Stimulated activated CD4-positive, alpha-beta T cell treated with anti-CD3 and anti-CD28 coated beads, Interleukin-4, amount 100 ng/mL, for 4 hours (primary cell): ENCODE measurements at places on chromosomes 12 and 14.

GRCh38 chr14:50864946-50865345, 6.9 kb upstream of the ABHD12B start:
- no peak for DNase-seq

DNA sequence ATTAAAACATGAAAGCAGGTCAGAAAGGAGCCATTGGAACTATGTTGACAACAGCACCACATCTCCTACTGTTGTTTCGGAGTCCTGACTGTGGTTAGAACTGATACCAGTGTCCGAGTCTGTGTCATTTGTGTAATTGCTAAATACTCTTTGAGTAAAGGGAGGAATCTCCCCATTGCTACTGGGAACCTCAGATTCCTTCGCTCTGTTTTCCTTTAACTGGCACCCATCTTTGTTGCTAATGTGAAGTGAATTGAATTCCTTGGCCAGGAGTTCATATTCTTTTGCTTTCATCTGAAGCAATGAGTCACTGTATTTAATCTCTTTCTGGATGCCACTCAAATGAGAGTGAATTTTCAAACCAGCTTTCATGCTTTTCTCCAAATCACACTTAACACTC, 31.5 kb downstream of the RASSF9 start:
- no peak for DNase-seq

DNA sequence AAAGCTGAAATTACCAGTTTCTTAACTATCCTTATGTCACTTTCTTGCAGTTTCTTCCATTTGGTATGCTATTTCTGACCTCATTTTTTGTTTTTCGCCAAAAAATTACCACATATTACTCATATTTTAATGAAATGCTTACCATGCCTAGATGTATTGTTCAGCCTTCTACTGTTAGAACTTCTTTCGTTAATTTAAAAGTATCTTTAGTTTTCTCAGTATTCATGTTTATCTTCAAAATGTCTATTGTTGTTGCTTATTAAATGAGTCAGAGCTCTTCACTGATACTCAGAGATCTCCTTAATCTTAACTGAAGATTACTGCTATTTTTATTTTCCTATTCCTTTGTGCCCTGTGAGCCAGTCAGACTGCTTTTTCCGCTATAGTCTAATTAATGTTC, 20.5 kb downstream of the RAP1B start:
- DNase-seq: no peak

DNA sequence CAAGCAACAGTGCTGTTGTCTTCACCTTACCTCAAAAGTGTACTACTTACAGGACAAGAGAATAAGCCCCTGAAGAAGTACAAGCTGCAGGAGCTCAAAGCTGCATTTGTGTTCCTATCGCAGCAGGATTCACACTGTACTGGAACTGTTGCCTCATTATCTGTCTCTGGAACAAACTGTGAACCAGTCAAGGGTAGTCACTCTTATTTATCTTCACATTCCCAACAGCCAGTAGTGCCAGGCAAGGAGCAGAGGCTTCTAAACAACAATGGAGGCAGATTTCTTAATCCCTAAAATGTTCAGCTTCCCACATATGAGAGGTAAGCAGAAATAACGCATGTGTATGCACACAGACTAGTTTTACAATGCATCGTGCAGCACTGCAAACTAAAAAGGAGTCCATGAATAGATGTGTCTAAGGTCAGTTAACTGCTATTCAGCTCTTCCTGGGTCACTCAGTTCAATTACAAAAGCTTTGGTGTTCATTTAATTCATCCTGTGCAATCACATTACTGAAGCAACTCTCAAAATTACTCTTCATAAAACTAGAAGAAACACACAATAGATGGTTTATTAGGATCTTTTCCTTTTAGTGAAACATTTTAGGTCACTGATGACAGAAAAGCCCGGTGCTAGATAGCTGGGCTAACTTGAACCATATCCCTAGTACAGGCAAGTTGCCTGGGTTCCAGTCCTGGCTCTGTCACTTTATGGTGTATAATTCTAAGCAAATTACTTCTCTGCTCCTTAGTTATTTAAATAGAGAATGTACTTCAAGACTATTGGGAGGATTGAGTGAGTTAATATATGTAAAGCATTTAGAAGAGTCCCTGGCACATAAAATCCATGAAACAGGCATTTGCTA, 2.7 kb downstream of the APPL2 start:
- DNase-seq: no peak

- no peak for DNase-seq
These were observed 21.1 kb downstream of the PPP1CC start for GRCh38 chr12:110721570-110721969.

DNA sequence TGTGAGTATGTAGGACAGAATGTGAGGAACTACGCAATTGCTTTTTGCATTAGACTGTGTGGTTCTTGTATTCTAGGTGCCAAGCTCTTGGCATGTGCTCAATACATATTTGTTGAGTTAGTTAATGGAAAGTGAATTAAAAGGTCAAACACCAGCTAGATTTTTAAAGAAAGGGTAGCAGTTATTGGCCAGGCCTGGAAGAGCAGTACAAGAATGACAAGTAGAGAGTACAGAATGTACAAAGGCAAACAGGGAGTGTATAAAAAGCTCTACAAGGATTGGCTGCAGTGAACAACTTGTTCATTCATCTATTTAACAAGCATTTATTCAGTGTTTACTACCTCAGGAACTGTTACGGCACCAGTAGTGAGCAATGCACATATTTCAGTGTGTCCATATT, 854.0 kb upstream of the SEL1L start:
- no peak for DNase-seq

DNA sequence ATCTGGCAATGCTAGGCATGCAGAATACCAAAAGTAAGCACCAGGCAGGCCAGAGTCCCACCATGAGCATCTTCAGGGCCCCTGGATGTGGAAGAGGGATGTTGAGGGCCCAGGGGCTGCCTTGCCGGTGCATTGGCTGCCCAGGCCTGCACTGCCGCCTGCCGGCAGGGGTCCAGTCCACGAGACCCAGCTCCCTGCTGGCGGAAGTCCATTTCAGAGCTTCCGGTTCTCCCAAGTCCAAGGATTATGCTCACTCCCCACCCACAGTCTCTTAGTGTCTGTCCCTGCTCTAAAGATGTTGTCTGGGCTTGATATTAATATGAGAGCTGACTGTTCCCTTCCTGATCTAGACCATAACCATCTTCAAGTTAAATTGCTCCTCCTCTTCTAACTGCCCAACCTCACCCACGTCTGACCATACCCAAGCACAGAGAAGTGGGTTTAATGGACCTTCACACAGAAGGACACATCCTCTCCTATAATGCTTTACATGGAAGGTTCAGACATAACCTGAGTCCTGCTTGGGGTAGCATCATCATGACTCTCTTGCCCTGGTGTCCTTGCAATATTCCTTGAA, 117.4 kb downstream of the DAD1 start:
- DNase-seq: no peak
